ENCODE measurements at places on chromosomes 13 and 19.

DNA sequence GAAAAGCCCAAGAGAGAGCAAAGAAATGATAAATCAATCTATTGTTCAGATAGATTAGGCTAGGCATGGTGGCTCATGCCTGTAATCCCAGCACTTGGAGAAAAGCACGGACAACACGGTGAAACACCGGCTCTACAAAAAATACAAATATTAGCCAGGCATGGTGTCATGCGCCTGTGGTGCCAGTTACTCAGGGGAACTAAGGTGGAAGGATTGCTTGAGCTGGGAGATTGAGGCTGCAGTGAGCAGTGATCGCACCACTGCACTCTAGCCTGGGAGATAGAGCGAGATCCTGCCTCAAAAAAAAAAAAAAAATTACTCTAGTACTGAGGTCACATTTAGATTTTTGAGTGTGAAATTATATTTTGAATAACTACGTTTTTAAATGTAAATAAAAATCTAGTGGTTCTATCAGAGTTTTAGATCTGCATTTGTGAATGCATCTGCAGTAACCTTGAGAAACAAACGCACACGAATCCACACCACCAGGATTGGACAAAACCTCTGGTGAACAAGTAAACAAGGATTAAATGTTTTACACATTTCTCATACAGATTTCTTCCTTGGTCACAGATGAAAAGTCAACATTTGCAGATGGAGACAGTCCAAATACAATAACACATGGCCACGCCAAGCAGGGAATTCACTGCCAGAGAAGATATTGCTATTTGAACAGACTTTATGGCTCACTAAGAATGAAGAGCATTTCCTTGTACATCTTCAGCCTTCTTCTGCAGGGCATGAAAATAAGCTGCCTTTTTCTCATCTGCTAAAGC, 917.6 kb downstream of the PCDH9 start:
- DNase-seq, result no peak

DNA sequence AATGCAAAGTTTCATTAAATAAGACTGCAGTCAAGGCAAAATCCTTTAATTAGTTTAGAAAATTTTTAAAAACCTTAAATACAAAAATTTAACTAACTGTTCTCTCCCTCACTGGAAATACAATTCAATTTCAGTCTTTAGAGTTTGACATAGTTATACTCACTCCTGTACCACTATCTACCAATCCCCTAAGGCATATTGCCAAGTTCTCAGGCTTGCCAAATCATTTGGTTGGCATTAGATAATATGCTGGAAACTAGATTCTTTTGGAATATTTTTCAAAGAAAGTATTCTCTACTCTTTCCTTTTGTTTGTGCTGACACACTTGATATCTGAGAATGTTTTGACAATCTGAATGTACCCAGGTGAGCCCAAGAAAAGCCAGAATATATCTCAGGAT, 77.2 kb downstream of the TSC22D1 start:
- DNase-seq, result no peak

DNA sequence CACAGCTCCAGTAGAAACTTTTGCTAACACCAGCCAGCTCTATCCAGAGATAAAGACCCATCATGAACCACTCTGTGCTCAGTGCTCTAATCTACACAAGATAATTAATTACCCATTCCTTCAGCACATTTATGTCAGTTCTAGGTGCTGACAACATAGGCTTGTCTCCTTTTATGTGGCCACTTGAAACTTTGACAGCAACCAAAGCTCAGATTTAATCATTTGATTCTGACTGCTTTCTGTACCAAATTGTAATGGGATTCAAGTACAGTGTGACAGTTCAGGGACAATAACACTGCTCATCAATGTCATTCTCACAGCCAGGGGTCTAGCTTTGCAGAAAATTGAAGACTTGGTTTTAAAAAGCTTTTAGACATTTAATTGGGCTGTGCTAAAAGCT, 266.6 kb downstream of the KCTD12 start:
- DNase-seq, result no peak

DNA sequence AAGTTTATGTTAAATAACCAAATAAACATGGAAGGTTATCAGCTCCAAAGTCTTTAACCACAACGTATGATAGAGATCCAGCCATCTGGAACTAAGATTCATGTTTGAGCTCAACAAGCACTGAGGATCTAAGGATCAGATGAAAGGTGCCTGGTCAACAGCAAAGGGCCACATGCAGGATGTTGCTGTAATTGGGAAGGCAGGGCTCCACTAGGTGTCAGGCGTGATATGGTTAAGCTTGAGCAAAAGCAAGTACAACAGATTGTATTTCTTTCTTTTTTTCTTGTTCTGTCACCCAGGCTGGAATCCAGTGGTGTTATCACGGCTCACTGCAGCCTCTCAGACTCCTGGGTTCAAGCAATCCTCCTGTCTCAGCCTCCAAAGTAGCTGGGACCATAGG, 12.0 kb downstream of the EBPL start:
- no peak for DNase-seq

DNA sequence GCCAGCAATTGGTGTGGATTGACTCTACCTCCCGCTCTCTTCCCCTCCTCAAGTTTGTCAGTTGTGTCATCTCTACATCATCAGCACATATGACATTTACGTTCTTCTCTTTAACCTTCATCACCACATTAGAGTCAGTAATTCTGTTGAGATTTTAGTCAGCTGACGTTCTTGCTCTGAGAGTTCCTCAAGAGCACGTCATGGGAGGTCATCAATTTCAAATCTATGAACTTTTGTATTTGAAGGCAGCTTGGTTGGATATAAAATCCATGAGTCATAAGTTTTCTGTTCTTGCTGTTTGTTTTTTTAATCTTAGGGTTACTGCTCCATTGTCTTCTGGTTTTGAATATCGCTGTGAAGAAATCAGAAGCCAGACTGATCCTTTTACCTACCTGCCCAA, 21.8 kb upstream of the ARGLU1 start:
- no peak for DNase-seq

GRCh38 chr19:28258829-28259228, 954.1 kb downstream of the UQCRFS1 start:
- no peak for DNase-seq

- no peak for DNase-seq
These were observed 12.7 kb downstream of the NPAS1 start for GRCh38 chr19:47032171-47032811.

- DNase-seq, result no peak
These were observed 228.3 kb downstream of the KLF5 start for GRCh38 chr13:73286942-73287620.

- DNase-seq, result no peak
These were observed 16.2 kb downstream of the TMTC4 start for GRCh38 chr13:100658363-100658762.

GRCh38 chr19:21028969-21029268, 8.5 kb downstream of the ZNF430 start:
- DNase-seq, result no peak

GRCh38 chr19:7595466-7596133, at the start of gene CAMSAP3:
TSS of gene CAMSAP3 (plus strand) at chr19:7595863. CDS start at chr19:7596003, 140 bp downstream.
- peak; percentile 20 for DNase-seq

DNA sequence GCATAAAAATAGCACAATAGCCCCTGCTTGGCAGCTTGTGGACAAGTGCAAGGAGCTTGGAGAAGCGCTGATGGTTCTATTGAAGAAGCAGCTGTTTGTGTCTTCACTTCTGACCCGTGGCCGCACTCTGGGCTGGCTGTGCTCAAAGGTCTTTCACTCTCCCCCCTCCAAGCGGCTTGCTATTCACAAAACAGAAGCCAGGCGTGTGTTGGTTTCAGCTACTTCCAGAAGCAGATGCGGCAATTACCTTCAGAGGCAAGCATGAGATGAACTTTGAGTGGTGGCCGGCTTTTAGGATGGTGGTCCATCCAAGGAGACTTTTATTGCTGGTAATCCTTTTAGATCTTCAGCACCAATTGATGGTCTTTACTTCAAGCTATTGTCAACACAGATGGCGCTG, 188.5 kb upstream of the ARGLU1 start:
- no peak for DNase-seq

DNA sequence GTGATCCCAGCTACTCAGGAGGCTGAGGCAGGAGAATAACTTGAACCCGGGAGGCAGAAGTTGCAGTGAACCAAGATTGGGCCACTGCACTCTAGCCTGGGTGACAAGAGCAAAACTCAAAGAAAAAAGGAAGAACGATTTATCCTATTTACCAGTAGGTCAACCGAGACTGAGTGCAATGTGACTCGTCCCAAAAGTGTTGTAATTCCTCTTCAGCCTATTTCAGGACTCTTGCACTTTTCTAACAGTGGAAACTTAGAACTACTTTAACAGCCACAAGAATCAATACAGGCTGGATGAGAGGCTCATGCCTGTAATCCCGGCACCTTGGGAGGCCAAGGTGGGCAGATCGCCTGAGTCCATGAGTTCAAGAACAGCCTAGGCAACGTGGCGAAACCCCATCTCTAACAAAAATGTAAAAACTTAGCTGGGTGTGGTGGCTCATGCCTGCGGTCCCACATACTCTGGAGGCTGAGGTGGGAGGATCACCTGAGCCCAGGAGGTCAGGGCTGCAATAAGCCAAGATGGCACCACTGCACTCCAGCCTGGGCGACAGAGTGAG, 4.3 kb upstream of the NR1H2 start:
- DNase-seq, result no peak

DNA sequence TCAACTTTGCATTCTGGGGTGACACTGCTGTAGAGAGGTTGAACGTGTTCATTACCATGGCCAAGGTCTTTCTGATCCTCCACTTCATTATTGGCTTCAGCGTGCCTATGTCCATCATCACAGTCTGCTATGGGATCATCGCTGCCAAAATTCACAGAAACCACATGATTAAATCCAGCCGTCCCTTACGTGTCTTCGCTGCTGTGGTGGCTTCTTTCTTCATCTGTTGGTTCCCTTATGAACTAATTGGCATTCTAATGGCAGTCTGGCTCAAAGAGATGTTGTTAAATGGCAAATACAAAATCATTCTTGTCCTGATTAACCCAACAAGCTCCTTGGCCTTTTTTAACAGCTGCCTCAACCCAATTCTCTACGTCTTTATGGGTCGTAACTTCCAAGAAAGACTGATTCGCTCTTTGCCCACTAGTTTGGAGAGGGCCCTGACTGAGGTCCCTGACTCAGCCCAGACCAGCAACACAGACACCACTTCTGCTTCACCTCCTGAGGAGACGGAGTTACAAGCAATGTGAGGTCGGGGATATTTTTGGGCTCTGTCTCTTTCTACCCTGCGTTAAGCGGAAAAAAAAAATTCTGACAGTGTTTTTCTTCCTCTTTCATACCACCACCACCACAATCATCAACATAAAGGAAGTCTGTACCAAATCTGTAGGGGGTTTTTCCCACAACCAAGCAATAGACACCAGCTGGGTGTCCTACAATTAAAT, 29.5 kb downstream of the FPR3 start:
- no peak for DNase-seq

DNA sequence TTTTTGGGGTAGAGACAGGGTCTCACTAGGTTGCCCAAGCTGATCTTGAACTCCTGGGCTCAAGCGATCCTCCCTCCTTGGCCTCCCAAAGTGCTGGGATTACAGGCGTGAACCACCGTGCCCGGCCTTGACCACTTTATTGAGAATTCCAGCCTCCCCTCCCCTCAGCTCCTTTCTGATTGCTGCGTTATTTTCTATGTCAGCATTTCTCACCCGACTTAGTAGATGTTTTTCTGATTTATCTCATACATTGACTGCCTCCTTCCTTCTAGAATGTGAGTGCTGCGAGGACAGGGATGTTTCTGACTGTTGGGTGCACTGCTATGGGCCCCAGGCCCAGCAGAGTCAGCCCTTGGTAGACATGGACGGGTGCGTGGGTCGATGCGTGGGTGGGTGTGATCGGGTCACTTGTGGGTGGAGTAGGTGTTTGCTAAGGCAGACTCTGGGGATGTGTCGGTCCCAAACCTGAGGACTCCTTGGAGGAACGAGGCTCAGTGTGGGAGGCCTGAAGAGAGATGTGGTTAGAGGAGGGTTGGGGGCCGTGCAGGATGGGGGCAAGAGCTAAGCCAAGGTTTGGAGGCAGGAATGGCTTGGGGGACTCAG, 34.2 kb upstream of the NCCRP1 start:
- no peak for DNase-seq

DNA sequence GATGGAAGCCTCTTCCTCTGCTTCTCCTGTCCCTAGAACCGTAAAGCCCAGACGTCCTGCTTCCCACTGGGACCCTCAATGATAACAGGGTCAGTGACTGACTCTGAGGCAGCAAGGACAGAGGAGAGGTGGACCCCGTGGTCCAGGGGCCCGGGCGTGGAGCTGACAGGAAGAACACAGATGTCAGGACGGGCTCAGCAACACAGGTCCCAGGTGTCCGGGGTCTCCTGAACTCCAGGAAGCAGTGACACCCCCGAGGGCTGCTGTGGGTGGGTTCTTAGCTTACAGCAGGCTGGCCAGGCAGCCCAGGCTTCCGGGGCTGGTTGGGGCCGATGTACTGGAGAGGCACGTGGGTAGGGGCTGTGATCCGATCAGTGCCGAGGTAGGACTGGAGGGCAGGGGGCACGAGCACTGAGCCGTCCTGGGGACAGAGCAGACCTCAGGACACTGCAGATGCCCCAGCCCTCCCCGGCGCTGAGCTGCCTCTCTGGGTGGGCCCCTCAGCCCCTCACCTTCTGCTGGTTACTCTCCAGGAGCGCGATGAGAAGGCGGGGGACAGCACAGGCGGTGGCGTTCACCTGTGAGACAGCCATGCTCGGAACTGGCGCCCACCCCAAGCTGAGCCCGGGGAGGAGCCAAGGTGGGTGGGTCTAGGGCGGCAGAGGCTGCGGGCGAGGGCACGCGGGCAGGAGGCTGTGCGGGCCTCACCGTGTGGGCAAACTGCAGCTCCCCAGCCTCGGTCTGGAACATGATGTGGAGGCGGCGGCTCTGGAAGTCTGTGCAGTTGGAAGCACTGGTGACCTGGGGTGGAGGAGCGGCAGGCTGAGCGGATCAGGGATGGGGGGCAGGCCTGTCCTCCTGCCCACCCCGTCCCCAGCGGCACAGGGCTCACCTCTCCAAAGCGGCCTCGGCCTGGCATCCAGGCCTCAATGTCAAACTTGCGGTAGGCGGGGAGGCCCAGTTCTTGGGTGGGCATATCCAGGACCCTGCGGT, 3.6 kb upstream of the CCER2 start:
- DNase-seq, result no peak

- no peak for DNase-seq
These were observed 2.0 kb upstream of the ZDHHC20 start for GRCh38 chr13:21461131-21461530.

- no peak for DNase-seq
These were observed 103.3 kb downstream of the DLEU7 start for GRCh38 chr13:50740052-50740741.

- no peak for DNase-seq
These were observed 381.2 kb upstream of the SLITRK1 start for GRCh38 chr13:84263354-84264069.
